ENCODE measurements at places on chromosomes 6 and 20.
A peak's percentile ranks its signal among the peaks of the same experiment; 100 is the strongest.

GRCh38 chr6:105833959-105834947 lies 251.9 kb upstream of the PRDM1 start:
- no peak for DNase-seq

- DNase-seq = no peak
Observed at GRCh38 chr6:168782187-168782751, 341.3 kb downstream of the SMOC2 start.

DNA sequence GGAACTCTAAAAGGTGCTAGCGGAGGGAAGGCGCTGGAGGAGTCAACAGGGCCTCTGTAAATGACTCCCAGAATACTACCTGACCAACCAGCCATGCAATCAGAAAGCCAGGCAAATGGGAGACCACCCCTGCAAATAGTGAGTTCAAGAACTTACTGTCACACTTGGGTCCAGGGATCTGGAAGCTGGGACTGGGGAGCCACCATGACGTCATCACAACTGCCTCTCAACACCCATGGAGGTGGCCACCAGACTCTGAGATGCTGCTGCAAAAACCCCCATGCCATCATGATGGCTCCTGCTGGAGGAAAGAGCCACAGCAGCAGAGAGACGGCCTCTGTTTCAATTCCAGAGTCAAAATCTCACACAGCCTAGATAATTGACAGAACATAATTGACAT lies 8.5 kb upstream of the PDYN start:
- DNase-seq = no peak

DNA sequence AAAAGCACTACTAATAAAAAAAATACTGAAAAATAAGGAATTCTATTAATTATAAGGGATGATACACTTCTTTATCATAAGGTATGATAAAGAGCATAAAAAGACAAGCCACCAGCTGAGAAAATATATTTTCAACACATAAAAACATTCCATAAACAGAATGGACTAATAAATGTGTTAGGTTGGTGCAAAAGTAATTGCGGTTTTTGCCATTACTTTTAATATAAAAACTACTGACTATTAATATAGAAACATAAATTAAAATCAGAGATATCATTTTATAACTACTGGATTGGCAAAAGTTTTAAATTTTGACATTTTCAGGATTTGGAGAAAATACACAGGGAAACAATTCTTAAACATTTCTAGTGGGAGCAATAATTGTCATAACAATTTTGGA lies 37.1 kb upstream of the FKBP1C start:
- no peak for DNase-seq

DNA sequence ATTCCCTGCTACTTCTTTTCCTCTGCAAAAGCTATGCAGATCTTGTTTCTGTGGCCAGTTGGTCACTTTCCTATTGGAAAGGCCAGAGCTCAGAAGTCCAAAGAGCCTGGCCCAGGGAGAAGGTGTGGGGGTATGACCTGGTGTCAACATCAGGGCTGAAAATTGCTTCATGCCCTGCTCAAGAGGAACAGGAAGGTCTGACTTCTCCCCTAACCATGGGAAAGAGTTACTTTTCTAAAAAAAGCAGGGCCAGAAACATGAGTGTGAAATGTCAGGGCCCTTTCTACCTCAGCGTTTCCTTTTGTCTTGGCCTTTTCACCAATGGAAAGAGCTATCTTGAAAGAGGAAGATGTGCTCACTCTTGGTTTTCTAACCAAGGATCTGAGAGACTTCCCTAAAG lies 117.4 kb downstream of the MAFB start:
- DNase-seq = no peak

DNA sequence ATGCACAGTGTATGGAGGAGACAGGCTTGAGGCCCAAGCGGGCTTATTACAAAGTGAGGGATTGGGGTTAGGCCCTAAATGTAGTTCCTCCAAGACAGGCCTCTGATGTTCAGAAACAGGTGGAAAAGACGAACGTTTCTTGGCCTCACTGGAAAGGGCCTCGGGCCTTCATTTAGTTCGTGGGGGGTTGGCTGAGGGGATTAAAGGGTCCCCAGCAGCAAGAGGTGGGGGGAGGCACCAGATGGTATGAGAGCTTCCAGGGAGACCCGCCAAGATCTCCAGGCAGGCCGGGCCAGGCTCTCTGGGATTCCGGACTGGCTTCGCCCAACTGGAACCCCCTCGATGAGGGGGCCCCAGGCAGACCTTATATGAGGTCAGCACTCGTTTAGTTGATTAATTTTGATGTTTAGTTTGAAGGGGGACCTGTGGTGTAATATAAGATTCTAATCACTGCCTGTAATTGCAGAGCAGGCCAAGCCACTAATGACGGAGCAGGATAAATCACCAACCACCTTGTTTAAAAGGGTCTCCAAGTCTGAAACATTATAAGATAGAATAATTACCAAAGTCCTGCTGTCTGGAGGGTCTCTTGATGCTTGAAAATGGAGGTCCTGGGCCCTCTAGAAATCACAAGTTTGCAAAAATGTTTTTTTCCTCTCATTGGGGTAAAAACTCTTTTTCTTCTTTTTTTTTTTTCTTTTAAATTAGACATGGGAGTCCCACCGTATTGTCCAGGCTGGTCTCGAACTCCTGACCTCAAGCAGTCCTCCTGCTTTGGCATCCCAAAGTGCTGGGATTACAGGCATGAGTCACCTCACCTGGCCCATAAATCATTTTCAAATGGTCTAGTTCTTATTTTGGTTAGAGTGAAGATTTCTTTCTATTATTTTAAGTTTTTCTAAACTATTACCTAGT lies 2.2 kb downstream of the HMGA1 start:
- no peak for DNase-seq

GRCh38 chr6:51844336-51844735 lies 243.1 kb downstream of the PKHD1 start:
- DNase-seq = no peak

DNA sequence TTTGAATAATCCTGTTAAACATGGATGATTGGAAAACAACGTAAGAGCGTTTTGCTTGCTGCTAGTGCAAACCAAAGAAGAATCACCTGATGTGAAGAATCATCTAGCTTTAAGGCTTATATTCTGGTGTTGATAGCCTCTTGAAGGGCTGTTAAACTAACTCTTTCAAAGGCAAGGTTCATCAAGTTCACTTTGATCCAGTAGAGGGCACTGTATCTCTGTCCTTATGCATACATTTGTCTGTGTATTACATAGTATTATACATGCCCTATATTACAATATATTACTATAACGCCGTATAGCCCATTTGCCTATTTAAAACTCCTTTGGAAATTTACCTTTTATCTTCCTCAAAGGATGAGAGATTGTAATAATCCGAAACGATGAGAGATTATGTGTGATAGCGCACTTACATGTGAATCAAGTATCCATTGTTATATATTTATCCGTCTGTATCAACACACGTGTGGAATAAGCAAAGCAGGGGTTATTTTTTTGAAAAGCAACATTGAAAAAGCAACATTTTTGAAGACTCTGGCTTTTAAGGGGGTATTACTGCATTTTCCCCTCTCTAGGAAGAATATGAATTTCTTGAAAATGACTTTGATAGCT lies 50.8 kb upstream of the NRN1 start:
- DNase-seq = peak; percentile 28

- no peak for DNase-seq
Observed at GRCh38 chr20:16940701-16941100, 192.5 kb downstream of the OTOR start.

- no peak for DNase-seq
Observed at GRCh38 chr6:133893946-133894345, 5.0 kb downstream of the TCF21 start.

GRCh38 chr6:142500250-142500786 lies 198.5 kb downstream of the ADGRG6 start:
- DNase-seq = no peak

GRCh38 chr6:11198663-11199603 lies 33.5 kb downstream of the NEDD9 start:
- peak; percentile 65 for DNase-seq

DNA sequence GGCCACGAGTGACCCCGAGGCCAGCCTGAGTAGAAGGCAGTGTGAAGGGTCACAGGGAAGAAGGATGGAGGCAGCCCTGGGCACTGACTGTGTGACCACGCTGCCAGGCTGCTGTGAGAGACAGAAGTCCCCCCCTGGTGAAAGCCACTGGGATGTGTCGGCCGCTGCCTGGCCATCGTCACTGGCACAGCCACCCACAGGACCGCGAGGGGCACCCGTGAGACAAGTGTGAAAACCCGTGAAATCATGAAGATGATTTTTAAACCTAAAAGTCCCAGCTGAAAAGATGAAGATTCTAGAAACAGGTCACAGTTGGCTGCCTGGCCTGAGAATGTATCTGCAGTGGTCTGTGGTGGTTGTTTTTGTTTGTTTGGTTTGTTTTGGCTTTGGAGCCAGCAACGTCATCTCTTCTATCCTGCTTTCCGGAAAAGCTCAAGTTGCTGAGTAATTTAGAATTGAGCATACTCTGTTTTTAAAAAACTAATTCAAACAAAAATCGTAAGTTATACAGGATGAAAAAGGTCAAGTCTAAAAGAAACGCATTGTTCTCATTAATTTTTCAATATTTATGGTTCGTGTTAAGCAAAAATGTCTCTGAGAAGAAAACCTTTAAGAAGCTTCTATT lies 94.7 kb downstream of the HUS1B start:
- DNase-seq = peak; percentile 56

DNA sequence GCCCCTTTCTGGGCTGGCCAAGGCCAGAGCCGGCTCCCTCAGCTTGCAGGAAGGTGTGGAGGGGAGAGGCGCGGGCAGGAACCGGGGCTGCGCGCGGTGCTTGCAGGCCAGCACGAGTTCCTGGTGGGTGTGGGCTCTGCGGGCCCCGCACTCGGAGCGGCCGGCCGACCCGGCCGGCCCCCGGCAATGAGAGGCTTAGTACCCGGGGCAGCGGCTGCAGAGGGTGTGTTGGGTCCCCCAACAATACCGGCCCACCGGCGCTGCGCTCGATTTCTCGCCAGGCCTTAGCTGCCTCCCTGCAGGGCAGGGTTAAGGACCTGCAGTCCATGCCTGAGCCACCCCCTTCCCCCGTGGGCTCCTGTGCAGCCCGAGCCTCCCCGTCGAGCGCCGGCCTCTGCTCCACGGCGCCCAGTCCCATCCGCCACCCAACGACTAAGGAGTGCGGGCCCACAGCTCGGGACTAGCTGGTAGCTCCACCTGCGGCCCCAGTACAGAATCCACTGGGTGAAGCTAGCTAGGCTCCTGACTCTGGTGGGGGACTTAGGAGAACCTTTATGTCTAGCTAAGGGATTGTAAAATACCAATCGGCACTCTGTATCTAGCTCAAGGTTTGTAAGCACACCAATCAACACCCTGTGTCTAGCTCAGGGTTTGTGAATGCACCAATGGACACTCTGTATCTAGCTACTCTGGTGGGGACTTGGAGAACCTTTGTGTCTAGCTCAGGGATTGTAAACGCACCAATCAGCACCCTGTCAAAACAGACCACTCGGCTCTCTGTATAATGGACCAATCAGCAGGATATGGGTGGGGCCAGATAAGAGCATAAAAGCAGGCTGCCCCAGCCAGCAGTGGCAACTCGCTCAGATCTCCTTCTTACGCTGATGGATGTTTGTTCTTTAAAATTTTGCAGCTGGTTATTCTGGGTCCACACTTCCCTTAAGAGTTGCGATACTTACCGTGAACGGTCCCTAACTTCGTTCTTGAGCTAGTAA lies 167.4 kb upstream of the RREB1 start:
- DNase-seq = no peak

- no peak for DNase-seq
Observed at GRCh38 chr6:31597006-31597405, 4.2 kb upstream of the NCR3 start.

GRCh38 chr20:39069976-39070375 lies 107.8 kb downstream of the DHX35 start:
- peak; percentile 12 for DNase-seq

GRCh38 chr6:119929121-119929520 lies 579.6 kb upstream of the MAN1A1 start:
- DNase-seq = no peak

DNA sequence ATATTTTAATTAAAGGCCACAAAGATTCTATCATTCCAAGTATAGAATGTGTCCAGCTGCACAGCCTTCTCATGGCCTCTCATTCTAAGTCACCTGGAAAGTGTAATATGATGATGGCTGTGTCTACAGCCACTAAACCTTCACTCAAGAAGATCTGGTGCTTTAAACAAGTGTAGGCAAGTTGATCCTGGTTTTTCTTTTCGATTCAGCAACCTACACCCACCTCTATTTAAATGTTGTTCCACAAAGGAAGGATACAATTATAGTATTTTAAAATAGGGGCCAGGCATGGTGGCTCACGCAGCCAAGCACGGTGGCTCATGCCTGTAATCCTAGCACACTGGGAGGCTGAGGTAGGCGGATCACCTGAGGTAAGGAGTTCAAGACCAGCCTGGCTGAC lies 25.5 kb upstream of the DST start:
- no peak for DNase-seq

DNA sequence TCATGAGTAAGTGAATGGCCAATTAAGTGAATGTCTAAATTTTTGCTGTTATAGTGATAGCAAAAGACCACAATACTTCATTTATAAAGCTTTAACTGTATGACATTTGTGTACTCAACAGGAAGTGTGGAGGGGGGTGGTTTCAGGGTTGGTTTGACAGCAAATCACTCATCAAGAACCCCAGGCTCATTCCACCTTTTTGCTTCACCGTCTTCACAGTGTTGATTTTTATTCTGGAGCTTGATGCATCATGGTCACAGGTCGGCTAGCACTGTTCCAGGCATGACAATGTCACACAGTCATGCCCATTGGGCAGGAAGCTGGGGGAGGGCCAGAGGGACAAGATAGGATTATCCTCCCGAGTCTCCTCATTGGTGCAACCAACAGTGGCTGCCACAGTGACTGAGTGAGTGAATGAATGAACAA lies 75.0 kb downstream of the MDGA1 start:
- no peak for DNase-seq

DNA sequence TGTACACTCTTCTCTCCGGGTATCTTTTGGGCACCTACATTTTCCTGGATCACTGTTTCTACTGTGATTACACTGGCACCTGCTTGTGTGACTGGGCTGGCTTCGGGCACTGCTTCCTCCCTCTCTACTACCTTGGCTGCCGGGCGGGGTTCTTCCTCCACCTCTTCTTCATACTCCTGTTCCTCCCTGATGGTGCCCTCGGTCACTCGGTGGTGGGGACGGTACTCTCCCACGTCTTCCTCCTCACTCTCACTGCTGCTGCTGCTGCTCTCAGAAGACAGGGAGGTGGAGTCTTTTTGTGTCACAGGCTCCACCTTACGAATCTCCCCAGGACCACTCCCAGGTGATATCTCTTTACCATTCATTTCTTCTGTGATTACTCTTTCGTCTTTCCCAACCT lies 42.5 kb downstream of the SMLR1 start:
- DNase-seq = no peak

DNA sequence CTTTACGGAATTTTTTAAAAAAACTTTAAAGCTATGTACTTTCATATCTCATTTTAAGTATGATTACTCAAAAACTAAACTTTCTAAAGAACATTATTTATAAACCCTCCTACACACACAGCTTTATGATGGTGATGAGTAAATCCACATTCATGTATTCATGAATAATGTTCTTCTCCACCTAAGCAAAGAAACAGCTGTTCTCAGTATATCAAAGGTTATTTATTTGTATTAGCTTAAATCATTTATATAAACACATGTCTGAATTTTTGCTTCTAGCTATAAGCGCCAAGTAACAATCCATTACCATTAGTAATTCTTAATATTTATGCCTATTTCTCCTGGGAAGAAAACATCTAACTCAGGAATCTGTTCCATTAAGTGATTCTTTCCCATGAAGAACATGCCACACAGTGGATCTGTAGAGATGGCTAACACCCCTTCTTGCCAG lies 63.3 kb downstream of the SMLR1 start:
- peak; percentile 86 for DNase-seq

GRCh38 chr6:159821122-159821521 lies 21.0 kb downstream of the PNLDC1 start:
- DNase-seq = no peak

GRCh38 chr6:12911427-12911826 lies 194.9 kb downstream of the PHACTR1 start:
- DNase-seq = peak; percentile 51

All from iris pigment epithelial cell (primary cell).